ENCODE measurements at places on chromosomes 11 and 22.

GRCh38 chr22:43722444-43722843 is 89.7 kb downstream of the EFCAB6 start:
- no peak for DNase-seq

DNA sequence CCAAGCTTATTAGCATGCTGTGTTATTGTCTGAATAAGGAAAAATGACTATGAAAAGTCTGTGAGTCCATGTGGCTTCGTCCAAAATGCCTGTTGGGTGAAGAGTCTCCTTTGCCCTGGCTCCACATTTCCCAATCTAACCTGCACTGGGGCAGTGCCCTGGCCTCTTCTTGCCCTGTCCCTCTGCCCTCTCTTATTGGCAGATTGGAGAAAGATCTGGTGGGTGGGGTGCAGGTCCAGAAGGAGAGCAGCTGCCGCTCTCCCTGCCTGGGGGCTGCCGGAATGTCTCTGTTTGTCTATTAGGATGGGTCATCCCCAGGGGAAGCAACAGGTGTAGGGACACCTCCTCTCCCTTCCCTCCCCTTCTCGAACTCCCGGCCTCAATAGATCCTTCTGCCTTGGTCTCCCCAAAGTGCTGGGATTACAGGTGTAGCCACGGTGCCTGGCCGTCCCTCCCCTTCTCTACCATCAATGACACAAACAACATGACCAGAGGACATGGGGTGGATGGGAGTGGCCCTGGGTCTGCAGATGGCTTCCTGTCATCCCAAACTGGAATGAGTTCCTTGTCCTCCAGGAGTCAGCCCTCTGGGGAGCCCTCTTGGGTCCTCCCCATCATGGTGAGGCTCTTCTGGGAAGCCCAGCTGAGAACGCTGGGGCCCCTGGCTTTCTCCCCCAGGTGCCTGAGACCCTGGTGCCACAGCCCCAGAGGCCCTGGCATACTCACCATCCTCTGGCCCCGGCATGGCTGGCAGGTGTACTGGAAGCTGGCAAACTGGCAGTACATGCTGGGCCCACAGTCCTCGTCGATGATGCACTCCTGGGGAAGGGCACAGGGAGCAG is 40.5 kb downstream of the DKK3 start:
- no peak for DNase-seq

DNA sequence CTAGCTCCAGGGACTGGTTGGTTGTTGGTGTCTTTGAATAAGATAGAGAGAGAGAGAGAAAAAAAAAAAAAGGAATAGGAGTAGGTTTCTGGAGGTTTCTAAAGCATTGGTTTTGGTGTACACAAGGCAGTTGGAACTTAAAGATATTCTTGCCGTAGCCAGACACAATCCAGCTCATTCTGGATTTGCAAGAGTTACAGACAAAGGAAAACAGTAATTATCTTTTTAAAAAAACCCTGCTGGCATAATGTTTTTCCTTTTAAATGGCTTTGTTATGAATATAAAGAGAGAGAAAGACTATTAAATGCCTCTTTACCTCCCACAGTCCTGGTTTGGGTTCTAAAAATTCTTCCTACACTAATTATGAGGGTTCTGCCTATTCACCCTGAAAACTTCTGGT is 120.4 kb upstream of the RAG2 start:
- DNase-seq: no peak

GRCh38 chr22:38497869-38498268 is 8.2 kb downstream of the DDX17 start:
- no peak for DNase-seq

- peak; percentile 55 for DNase-seq
Observed at GRCh38 chr11:86218125-86219084, 26.1 kb upstream of the EED start.

Data from activated naive CD4-positive, alpha-beta T cell treated with anti-CD3 and anti-CD28 coated beads, Interleukin-2, amount 50 U/mL, for 16 hours (primary cell).